Natural killer cell treated with Interleukin-12 subunit alpha and Interleukin-12 subunit beta and Interleukin-15 and Interleukin-18, amount 100 ng/mL, for 72 hours (primary cell): ENCODE measurements at places on chromosomes 2 and 18. TPM values are rescaled to one million over a fixed set of nuclear protein-coding genes. Genes with fewer than 3 reads are reported as not detected.

PLGLB1 gene
- total RNA-seq: not detected

SGPP2 gene
- total RNA-seq: 0.20 TPM

DNA sequence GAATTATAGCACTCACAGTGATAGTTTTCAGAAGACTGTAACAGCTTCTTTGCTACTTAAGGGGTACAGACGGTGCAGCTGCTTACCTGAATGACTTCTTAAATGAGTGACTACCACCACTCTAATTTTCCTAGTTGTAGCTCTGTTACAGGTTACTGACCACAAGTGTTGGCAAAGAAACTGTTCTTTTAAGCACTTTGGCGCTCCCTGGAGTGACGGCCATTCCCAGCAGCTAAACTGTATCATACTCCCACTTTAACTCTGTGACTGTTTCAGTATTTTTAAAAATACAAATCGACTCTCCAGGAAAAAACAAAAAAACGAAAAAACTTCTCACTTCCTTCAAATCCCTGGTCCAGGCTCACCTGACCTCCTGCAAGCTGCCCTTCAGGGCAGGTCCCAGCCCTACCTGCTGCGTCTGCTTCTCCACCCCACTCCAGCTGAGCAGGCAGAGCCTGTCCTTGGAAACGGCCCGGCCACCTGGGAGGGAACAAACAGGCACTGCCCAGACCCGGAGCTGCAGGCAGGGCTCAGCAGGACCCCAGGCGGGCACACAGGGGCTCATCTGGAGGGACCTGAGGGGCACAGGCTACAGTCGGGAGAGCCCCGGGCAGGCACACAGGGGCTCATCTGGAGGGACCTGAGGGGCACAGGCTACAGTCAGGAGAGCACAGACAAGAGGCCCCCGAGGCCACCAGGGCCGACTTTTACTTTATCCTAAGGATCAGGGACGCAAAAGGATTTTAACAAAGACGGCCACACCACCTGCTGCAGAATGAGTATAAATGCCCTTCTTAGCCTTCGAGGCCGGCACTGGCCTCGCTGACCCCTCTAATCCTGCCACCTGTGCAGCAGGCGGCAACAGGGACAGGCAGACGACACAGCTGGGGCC lies 24.5 kb downstream of the SLC66A2 start:
- H3K27me3 ChIP-seq: no peaks in the 10 kb centered on the region
- H3K4me1 ChIP-seq: peaks cover 5% of the 10 kb centered on the region
- no peak overlapping the region for H3K27ac ChIP-seq

- DNase-seq: peak; percentile 22
- H3K4me1 ChIP-seq: peaks cover 46% of the 10 kb centered on the region
- H3K27ac ChIP-seq: peak overlapping the region; percentile 83
- H3K4me3 ChIP-seq: no peak overlapping the region
- no peaks in the 10 kb centered on the region for H3K27me3 ChIP-seq
Measured at GRCh38 chr18:48804856-48805610, 145.7 kb downstream of the SMAD7 start.

GRCh38 chr2:133090358-133090757 lies 420.4 kb upstream of the LYPD1 start:
- no peaks in the 10 kb centered on the region for H3K36me3 ChIP-seq
- no peak overlapping the region for H3K4me3 ChIP-seq
- H3K27ac ChIP-seq: no peak overlapping the region
- H3K27me3 ChIP-seq: no peaks in the 10 kb centered on the region
- no peak for DNase-seq

GRCh38 chr18:12637901-12638643 lies 19.8 kb downstream of the SPIRE1 start:
- H3K27ac ChIP-seq: no peak overlapping the region
- no peaks in the 10 kb centered on the region for H3K36me3 ChIP-seq
- DNase-seq: no peak
- no peak overlapping the region for H3K4me3 ChIP-seq
- H3K27me3 ChIP-seq: no peaks in the 10 kb centered on the region
- H3K4me1 ChIP-seq: peaks cover 3% of the 10 kb centered on the region

DNA sequence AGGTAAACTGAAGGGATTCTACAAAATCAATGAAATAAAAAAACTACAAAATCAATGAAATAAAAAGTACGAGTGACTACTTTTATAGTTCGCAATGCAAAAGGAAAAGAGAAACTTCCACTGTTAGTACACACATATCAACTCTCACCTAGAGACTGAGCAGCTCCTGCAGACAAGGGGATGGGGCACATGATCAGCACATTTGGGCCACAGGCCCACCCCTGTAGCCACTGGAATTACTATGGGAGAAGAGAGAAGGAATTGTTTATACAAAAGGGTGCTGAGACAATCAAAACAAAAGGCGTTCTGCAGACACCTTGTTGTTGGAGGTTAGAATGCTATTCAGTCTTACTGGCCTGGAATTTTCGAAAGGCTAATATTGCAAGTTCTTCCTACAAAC lies 34.7 kb upstream of the CD226 start:
- H3K4me3 ChIP-seq: peak overlapping the region; percentile 79
- H3K4me1 ChIP-seq: peaks cover 59% of the 10 kb centered on the region
- no peak for DNase-seq
- H3K27ac ChIP-seq: peak overlapping the region; percentile 93
